SK-N-MC (cell line): ENCODE measurements at places on chromosomes 12 and 14.

GRCh38 chr12:83323866-83324265 is 637.2 kb downstream of the TMTC2 start:
- DNase-seq, result no peak

DNA sequence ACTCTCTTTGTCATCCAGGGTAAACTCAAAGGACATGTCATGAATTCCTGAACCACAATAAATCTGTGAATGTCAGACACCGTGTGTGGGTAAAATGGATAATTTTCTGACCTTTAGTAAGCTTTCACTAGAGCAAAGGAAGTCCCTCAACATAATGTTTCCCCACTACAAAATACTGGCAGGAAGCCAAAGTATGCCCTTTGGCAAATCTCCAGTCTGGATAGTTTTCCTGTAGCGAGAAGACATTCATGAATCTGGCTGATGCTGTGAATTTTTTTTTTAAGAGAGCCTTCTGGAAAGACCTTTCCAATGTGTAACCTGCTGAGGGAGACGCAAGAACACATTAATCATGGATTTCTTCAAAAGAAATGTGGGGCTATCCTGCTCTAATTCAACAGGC is 389.6 kb upstream of the DDHD1 start:
- DNase-seq, result peak; percentile 53

- no peak for DNase-seq
Measured at GRCh38 chr12:102513272-102513671, 32.9 kb upstream of the IGF1 start.

GRCh38 chr12:50514526-50515276 is 9.9 kb downstream of the DIP2B start:
- no peak for DNase-seq
